ENCODE measurements at places on chromosomes 1 and 21.

DNA sequence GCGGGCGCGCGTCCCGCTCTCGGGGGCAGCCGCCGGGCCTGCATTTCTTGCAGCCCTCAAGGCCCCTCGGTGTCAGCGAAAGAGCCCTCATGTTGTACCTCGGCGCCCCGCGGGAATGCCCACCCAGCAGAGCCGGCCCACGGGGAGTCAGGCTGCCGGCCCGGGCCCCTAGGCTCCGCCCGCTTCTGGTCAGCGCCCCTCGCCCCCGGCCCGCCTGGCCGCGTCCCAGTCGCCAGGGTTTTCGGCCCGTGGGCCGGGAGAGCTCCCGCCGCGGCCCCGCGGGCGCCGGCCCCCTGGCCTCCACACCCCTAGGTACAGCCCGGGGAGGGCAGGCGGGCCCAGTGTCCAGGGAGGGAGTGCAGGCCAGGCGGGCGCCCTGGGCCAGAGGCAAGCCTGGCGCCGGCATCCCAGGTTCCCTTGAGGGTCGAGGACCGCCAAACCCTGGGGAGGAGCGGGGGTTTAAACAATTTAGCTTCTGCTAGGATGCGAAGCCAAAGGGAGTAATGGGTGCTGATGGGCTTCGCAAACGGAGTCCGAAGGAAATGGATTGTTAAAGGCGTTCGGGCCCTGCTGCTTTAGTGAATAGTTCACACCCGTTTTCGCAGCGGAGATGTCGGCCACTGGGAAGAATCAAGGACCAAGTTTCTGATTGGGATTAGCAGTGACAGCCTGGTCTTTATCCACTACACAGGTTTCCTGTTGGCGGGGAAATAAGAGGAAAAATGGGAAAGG lies 486 bp upstream of the KCNA3 start:
- DNase-seq, result no peak

DNA sequence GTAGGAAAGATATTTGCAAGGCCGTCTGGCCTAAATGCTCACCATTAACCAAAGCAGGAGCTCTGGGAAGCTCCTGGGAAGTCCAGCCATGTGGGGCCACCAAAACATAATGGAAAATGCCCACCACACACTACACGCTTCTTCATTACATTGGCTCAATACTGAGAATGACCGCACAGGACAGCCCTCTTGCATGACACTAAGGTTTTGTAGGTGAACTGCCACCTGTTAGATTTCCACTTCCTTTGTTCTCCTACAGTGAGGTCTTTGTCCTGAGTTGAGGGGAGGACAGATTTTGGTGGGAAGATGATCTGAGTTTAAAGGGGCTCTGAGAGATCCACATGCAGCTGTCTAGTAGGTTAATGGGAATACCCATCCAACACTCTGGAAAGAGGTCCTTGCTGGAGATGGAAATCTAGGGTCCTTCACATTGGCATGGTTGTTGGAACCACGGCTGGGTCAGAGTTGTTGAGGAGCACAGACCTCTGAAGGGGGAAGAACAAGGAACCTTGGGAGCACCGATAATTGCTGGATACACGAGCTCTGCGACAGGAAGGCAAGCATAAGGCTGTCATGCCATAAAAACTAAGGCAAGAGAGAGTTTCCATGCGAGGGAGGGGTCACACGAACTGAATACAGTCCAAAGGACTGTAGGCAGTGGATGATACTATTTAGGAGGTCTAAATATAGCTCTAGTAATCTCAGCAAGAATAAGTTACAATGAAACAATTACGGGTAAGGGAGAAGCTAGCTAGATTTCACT lies 105.5 kb upstream of the IRF2BP2 start:
- no peak for DNase-seq

DNA sequence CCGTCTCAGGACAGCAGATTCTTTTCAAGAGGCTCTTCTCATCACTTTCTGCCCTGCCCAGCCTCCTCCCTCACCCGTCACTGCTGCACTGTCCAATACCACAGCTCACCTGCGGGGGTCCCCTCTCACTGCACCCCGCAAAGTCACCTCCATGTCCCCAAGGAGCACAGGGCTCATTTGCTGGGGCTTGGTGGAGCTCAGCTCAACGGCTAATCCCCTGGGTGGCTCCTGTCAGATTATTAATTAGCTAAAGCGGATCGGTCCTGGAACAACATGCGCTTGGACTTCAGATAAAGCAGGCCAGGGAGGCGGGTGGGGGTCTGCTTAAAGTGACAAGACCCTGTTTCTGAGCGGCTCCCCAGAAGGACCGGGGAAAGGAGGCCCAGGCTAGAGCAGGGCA lies 43.1 kb downstream of the CASZ1 start:
- DNase-seq, result no peak

DNA sequence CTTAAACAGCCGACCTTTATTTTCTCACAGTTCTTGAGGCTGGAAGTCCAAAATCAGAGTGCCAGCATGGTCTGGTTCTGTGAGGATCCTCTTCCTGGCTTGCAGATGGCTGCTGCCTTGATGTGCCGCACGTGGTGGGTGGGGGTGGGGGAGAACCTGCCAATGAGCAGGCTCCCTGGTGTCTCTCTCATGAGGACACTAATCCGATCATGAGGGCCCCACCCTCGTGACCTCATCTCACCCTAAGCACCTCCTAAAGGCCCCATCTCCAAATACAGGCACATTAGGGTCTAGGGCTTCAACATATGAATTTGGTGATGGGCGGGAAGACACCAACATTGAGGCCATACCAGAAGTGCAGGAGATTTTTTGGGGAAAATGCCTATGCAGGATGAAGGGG lies 37.8 kb downstream of the ACTN2 start:
- no peak for DNase-seq

DNA sequence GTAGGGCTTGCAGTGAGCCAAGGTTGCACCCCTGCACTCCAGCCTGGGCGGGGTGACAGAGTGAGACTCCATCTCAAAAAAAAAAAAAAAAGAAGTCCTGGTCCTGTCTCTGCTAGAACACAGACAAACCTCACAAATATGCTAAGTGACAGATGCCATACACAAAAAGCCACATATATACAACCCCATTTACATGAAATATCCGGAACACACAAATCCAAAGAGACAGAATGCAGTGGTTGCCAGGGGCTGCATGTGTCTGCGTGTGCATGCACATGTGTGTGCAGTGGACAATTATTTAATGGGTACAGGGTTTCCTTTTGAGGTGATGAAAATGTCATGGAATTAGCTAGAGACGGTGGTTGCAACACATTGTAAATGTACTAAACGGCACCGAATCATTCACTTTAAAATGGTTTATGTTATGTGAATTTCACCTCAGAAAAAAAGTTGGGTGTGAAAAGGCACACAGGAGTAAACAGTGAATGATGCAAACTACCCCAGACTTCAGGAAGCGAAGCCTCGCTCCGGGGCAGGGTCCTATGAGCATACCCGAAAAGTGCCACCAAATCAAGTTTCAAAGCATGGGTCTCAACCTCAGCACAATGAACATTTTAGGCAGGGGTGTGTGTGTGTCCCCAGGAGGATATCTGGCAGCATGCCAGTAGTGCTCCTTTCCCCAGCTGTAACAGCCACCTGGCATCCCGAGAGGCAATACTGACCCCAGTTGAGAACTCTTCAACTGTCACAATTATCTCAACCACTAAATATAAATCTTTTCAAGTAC lies 48.3 kb downstream of the GNB1 start:
- DNase-seq, result peak; percentile 38

DNA sequence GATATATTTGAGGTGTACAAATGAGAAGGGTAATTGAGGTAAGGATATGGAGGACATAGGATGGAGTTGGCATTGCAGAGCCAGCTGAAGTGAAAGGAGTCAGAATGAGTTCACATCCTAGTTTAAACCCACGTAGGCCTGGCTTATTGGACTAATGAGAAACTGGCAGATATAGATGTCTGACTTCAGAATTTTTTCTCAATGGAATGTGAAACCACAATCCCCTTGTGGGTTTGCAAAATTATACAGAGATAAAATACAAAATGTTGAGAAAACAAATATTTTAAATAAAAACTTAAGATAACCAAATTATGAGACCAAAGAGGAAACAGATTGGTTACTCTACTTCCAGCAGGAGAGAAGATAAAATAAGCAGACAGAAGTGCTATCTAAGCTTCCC lies 277.4 kb upstream of the LRRC7 start:
- no peak for DNase-seq

GRCh38 chr1:194341587-194341986 lies 1155.2 kb upstream of the B3GALT2 start:
- no peak for DNase-seq

DNA sequence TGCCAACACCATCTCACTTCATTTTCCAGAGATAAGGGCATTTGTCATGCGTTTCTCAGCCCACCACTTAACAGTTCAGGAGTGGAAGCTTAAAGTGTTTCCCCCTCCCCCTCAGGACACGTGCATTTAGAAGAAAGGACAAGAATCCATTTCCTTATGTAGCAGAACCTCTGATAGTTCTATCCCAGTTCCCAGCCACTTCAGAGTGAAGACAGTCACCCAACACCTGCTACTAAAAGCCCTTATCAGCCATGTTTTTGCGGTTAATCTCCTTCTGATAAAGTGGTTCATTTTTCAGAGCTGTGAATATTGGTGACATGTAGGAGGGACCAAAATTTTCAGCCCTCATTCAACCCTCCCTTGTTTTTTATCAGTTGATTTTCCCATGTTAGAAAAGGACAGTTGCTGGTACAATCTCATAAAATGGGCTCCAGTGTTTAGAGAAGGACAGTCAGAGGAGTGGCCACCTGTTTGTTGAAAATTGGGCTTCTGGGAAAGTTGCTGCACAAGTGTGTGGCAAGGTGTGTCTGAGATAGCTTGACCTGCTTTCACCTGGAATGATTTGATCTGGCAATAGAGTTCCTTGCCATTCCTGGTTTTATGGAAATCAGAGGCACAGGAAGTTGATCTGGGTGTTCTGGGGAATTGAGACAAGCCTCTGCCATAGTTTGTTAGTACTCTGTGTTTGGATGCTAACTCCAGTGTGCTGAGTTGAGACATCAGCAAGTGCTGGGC lies 114.0 kb downstream of the PPP1R12B start:
- DNase-seq, result no peak

Measured in COR-L47 (cell line).